Ascending aorta (tissue), 2 donors: ENCODE measurements at places on chromosomes 6 and 20. TPM values are rescaled to one million over a fixed set of nuclear protein-coding genes. Genes with fewer than 3 reads are reported as not detected.

DNA sequence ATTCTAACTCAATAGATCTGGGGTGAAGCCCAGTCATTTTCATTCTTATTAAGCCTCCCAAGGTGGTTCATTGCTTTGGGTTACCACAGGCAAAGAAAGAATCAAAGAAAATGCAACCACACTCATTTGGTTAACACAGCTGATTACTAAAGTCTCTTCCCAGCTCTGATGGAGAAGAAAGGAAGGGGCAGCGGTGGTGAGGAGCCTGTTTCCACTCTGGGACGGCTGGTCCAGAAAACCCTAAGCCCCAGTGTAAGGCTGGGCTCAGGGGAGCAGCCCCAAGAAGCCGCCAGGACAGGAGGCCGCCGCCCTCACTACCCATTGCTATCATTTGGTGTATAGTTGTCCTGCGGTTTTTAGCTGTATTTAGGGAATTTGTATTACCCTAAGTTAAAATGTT is 226.9 kb downstream of the CD83 start:
- no peak for DNase-seq

DNA sequence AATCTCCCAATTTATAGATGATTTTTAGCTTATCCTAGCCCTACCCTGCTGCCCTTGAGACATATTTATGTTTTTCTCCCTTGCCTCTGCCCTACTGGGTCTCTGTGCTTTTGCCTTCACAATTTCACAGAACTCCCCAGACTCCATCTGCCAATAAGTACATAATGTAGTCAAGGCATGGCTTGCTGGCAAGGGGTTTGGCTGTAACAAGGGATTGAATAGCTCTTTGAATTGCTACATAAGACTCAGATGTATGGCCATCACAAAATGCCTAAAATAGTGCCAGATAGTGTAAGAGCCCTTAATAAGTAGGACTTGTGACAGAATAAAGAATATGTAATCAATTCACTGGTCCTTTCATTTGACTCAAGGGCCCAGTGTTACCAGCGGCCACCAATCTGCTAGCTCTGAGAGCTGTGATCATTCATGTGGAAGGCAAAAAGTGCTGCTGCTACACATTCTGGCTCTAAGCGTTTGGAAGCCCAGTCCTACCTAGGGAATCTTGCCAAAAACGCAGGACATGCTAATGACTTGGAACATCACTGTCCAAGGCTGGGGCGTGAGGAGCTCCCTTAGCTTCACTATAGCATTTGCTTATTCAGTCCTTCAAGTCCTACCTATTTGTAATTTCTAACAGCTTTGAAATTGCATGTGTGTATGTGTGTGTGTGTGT is 20.5 kb downstream of the CLVS2 start:
- no peak for DNase-seq

GRCh38 chr20:434221-434620 is 26.1 kb downstream of the RBCK1 start:
- DNase-seq: peak; percentile 21

- DNase-seq: no peak
These were observed 1.5 kb downstream of the GNMT start for GRCh38 chr6:42962096-42962495.

- DNase-seq: no peak
These were observed 7.0 kb downstream of the CEBPB start for GRCh38 chr20:50197463-50198179.

DNA sequence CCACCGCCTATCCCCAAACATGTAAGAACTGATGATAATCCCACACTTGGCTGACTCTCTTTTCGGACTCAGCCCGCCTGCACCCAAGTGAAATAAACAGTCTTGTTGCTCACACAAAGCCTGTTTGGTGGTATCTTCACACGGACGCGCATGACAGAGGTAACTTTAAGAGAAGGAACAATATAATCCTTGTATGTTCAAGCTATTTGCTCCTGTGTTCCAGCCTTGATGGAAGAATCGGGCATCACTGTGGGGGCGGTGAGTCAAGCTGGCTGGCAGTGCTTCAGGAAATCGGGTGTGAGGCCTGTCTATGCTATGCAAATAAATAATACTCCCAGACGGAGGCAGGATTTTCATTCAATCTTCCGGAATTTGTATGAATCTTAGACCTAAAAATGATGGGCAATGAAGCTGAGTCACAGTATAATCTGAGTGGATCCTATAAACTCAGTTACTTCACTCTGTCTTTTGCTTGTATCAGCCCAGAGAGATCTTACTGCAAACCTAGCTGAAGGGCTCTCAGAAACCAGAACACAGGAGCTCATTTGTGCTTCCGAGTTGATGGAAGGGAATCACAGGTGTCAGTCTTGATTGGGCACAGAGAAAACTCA is 45.2 kb upstream of the NT5E start:
- DNase-seq: no peak

DNA sequence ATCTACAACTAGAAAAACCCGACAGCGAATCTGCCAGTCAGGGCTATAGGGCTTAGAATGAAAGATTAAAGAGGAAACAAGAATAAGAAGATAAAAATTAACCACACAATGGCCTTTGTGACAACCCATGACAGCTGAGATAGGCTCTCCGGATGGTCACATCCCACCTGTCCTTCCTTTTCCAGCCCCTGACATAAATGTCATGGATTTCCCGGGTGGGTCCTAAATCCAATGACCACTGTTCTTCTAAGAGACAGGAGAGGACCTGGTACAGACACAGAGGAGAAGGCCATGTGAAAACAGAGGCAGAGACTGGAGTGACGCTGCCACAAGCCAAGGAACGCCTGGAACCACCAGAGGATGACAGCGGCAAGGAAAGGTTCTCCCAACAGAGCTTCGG is 41.8 kb downstream of the ATXN1 start:
- DNase-seq: no peak

DNA sequence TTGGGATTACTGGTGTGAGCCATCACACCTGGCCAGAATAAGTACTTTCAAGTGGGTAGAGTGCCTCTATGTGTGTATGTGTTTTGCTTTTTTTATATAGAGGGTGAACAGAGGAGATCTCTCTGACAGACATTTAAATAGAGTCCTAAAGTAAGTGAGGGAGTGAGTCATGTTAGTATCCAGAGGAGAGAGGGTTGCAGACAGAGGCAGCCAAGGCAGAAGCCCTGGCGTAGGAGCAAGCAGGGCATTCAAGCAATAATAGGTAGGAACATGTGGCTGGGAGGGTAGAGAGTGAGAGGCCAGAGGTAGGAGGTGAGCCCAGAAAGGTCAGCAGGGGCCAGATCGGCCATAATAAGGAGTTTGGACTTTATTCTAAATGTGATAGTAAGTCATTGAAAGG is 48.9 kb downstream of the PHF20 start:
- no peak for DNase-seq

DNA sequence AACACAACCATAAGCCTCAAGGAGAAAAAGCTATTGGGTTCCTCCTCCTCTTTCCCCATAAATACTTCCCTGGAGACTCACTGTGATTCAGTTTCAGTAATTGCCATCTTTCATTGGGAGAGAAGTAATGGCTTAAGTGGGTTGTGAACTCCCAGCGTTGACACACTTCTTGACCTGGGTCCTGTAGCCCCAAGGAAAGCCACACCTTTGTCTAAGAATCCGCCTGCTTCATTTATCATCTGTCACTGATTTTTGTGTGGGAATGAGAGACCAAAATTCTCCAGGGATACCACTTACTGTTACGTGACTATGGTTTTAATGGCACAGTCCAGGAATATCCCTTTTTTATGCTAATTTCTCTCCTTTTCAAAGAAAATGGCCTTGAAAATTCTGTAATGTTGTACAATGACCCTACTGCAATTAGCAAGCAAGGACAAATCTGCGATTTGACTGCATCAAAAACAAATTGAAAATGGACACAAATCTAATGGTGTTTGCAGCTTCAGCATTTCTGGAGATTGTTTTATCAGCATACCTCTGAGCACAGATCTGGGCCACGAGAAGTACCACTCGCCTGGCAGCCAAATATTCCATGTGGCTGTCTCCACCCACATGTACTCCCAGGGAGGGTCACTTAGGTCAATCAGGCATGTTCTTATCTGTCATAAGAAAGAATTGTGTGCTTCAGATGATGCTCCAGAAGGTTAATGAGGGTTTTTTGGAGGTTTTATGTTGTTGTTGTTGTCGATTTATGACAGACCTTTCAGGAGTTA is 29.8 kb downstream of the DCBLD1 start:
- DNase-seq: no peak

SKIC2 gene
- total RNA-seq: 77.4 TPM

MRPS18B gene
- 33.0 TPM for total RNA-seq
